ENCODE measurements at places on chromosomes 4 and X. TPM values are rescaled to one million over a fixed set of nuclear protein-coding genes. Genes with fewer than 3 reads are reported as not detected.

The NXF2B gene
- not detected for total RNA-seq

The ANAPC10 gene
- 10.0 TPM for total RNA-seq

The GAGE12H gene
- not detected for total RNA-seq

The OTUD6A gene
- total RNA-seq: not detected

The MORC4 gene
- total RNA-seq: 33.1 TPM

The CAMK2D gene
- 15.7 TPM for total RNA-seq

The SPANXN3 gene
- total RNA-seq: not detected

The PITX2 gene
- 1.5 TPM for total RNA-seq

The NAA11 gene
- total RNA-seq: not detected

The RNF150 gene
- total RNA-seq: 0.30 TPM

The STOX2 gene
- 3.2 TPM for total RNA-seq

The LANCL3 gene
- total RNA-seq: not detected

The DGKK gene
- total RNA-seq: not detected

The CD38 gene
- total RNA-seq: 15.9 TPM

The AFP gene
- 2.5 TPM for total RNA-seq

The JCHAIN gene
- 0.13 TPM for total RNA-seq

The ASMTL gene
- 18.0 TPM for total RNA-seq

Measured in A549 treated with GW870086 at 1 μM for 4 hours (cell line).